ENCODE measurements at places on chromosomes 16 and 17.

DNA sequence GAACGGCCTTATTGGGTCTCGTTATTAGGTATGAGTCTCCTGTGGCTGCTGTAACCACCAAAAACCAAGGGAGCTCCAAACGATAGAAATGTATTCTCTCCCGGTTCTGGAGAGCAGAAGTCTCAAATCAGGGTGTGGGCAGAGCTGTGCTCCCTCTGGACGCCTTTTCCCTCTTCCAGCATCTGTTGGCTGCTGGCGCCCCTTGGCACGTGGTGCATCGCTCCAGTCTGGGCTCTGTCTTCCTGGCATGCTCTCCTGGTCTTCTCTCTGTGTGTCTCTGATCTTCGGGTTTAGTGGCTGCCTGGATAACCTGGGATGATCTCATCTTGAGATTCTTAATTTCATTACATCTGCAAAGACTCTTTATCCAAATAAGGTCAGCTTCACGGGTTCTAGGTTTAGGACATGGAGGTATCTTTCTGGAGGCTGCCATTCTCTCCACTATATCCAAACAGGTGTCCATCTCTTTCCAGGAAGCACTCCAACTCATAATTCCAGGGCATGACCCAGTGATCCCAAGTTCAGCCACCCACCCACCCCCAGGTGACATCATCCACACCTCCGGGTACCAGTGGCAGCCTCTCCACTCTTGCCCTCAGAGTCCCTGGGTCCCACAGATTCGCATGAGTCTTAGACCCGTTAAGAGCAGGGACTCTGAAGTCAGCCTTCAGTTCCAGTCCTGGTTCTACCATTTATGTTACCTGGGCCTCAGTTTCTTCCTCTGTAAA is 145.5 kb upstream of the FOXF1 start:
- no peak for DNase-seq

- no peak for DNase-seq
Measured at GRCh38 chr17:5871666-5872065, 198.5 kb upstream of the WSCD1 start.

GRCh38 chr17:79721993-79722671 is 8.6 kb upstream of the ENPP7 start:
- no peak for DNase-seq

DNA sequence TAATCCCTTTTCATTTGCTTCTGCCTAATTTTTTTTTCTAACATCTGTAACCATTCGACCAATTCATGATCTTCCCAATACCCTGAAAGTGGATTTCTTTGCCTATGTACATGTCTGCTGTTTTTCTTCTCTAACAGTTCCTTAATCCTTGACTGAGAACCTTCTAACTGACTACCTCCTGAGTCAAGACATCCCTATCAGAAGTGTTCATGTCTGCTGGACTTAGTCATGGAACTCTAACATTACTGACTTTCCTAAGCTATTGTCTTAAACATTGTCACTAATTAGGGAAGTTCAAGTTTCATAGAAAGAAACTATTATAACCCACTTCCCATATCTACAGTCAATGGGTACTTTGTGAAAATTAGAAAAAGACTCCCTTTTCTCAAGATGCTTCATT is 52.4 kb upstream of the IRX5 start:
- DNase-seq, result no peak

DNA sequence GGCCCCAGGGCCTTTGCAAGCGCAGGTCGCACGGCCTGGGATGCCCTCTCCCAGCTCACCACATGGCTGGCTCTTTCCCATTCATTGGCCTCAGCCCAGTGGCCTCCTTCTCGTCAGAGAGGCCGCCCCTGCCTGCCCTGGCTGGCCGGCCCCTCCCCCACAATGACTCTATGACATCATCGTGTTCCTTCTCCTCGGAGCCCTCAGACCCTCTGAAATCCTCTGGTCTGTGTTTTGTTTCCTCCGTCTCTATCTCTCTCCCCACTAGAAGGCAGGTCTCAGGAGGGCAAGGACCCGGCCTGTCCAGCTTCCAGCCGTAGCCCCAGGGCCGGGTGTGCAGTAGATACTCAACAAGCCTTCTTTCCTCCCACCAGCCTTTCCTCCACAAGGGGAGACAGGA is 164.8 kb upstream of the FOXF1 start:
- DNase-seq, result no peak

GRCh38 chr17:14015271-14015670 is 54.0 kb upstream of the COX10 start:
- no peak for DNase-seq

- no peak for DNase-seq
Measured at GRCh38 chr17:4711661-4712181, 1.3 kb downstream of the ARRB2 start.

DNA sequence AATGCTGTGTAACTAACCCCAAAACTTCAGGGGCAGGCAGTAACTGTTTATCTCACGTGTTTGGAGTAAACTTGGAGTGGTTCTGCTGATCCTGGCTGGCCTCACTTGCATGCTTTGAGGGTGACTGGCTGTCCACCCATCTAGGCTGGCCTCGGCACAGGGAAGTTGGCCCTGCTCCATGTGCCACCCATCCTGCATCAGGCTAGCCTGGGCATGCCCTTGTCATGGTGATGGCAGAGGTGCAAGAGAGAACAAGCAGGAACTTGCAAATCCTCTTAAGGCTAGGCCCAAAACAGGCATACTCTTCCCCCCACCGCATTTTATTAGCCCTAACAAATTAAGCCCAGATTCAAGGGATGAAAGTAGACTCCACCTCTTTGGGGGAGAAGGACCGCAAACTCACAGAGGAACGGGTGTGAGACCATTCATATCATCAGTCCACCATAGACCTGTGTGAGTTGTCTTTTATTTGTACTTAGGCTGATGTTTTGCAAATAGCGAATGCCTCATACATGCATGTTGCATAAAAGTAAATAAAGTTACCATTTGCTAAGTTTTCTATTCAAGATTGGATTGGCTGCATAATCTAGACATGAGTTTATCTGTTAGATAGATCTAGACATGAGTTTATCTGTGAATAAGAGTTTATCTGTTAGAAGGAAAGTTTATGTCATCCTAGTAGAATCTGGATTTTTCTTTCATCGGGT is 221.0 kb downstream of the CCDC182 start:
- no peak for DNase-seq

DNA sequence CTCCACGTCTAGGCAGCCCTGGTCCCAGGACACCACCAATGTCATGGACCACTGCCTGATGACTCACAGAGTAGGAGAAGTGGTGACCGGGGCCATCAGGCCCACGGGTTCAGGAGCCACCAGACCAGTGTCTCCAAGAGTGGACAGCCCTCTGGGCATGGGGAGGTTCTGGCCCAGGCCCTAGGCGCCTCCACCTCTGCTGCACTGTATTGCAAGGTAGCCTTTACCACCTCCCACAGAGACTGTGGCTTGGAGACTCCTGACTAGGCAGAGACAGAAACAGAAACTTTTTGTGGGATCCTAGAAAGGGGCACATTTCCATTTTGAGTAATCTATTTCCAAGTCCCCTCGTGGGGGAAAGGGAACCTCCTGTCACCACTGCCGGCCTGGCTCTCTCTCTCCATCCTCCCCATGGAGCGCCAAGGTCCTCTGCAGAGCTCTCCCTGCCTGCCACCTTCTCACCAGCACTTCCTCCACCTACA is 2.9 kb downstream of the CDIP1 start:
- DNase-seq, result no peak

GRCh38 chr16:51049678-51050376 is 101.2 kb downstream of the SALL1 start:
- DNase-seq, result no peak

- no peak for DNase-seq
Measured at GRCh38 chr16:85570213-85570734, 42.8 kb upstream of the GSE1 start.

DNA sequence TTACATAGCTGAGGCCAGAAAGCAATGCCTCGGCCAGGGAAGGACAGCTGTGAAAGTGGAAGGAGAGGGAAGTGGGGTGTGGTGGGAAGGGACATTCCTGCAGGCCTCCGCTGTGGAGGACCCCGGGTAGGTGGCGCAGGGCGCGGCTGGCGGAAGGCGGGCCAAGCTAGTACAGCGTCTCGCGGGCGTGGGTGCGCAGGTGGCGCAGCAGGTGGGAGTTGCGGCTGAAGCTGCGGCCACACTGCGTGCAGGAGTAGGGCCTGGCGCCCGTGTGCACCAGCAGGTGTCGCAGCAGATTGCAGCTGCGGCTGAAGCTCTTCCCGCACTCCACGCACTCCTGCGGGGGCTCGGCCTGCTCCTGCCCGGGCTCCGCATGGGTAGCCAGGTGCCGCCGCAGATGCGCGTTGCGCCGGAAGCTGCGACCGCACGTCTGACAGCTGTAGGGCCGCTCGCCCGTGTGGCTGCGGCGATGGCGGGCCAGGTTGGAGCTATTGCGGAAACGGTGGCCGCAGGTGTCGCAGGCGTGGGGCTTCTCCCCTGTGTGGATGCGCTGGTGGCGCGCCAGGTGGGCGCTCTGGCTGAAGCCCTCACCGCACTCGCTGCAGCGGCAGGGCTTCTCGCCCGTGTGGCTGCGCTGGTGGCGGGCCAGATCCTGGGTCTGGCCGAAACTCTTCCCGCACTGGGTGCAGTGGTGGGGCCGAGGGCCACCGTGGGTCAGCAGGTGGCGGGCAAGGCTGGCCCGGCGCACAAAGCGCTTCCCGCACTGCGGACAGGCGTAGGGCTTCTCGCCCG is 10.0 kb downstream of the ZSCAN10 start:
- DNase-seq, result no peak

- no peak for DNase-seq
Measured at GRCh38 chr17:47848198-47848513, 2.8 kb downstream of the SP6 start.

- no peak for DNase-seq
Measured at GRCh38 chr17:39653316-39653661, 11.9 kb upstream of the TCAP start.

DNA sequence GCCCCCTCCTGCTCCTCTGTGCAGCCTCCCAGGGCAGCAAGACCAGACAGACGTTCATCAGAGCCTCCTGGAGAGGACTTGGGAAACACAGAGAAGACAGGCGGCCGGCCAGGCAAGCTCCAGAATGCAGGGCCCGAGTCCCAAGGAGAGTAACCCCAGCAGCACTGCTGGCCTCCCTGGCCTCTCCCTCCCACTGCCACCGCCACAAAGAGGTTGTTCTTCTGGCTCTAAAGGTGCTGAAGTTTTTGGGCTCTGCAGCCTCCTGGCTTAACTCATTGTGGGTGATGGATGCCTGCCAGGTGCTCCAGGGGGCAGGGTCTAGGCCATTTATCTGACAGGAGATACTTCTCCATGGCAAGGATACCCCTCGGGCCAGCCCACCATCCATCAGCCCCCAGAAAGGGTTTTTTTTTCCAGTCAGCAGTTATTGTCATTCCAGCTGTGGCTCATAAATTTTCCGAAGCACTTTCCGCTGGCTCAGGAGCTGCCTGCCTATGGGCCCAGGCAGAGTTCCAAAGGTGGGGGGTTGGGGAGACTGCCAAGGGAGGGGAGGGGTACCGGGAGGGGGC is 32.0 kb upstream of the MRPS23 start:
- no peak for DNase-seq
